ENCODE measurements at places on chromosomes 12 and 14.

- DNase-seq, result no peak
These were observed 72.2 kb downstream of the ST8SIA1 start for GRCh38 chr12:22262309-22262708.

GRCh38 chr12:230925-231671, 17.1 kb upstream of the SLC6A12 start:
- DNase-seq, result no peak

DNA sequence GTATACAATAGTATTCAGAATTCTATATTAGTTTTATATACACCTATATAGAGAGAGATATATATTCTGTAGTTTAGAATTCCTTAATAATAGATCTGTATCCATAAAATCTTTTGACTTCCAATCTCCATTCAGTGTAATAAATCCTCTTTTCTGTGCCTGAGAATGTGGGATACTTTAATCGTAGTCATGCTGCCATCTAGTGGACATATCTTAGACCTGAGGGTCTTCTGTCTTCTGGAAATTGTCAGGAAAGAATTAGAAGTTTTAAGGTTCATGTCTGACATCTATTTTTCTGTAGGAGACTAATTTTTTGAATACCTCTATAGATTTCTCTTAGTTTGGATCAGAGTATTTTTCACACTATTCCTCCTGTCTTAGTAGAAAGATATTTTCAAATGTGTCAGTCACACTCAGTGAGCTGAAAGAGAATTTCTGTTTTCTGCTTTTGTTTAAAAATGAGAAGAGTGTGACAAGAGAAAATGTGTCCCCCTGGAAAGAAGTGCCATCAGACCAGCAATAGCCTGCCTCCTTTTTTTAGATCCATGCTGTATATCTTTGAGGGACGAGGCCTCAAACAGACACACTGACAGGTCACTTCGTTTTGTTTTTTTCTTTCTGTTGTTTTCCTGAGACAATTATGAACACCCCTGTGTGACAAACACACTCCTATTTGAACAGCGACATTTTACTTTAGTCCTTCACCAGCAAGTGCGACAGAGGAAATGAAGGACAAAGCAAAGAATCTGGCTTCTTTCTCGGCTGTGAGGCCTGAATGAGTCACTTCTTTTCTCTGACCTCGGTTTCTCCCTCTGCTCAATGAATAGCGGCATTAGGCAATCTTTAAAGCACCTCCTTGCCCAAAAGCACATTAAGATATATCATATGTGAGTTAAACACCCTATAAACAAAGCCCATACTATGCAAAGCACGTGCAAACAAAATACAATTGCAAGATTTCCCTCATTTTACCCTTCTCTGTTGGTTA, 96.3 kb downstream of the GALC start:
- peak; percentile 52 for DNase-seq

GRCh38 chr14:32306549-32306948, 22.5 kb upstream of the AKAP6 start:
- DNase-seq, result no peak

DNA sequence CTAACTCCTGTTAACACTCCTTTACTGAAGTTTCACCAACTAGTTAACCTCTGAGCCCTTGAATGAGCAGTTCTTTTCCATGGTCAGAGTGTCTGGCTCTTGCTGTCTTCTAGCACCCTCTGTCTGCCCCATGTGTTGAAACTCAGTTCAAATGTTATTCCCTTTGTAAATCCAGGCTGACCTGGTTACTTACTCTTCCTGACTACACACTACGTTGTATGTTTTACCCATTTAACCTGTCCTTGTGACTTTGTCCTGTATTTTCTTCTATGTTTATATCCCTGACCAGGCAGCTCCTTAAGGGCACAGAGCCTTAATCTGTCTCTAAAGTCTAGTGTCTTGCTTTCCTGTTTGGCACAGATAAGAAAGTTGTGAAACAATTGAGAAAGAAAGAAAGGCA, 389.0 kb upstream of the RPL10L start:
- DNase-seq, result no peak

DNA sequence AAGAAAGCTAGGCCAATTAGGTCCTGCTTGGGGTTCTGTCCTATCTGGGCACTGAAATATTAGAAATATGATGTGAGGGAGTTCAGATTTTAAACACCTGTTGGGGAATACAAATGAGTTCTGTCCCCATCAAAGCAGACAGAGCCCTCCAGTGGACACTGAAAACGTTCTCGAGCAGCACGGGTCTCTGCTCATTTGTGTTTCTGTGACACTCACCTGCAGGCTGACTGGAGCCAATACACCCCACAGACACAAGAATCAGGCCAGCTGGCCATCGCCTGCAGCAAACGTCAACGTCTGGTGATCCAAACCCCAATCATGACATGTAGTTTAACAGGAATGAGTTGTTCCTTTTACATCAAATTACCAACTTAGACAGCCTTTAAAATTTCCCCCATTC, 493.4 kb upstream of the TMEM132C start:
- DNase-seq, result no peak

GRCh38 chr12:107247650-107248049, 154.3 kb upstream of the CRY1 start:
- no peak for DNase-seq

GRCh38 chr12:48688836-48689235, 6.8 kb upstream of the KANSL2 start:
- no peak for DNase-seq

DNA sequence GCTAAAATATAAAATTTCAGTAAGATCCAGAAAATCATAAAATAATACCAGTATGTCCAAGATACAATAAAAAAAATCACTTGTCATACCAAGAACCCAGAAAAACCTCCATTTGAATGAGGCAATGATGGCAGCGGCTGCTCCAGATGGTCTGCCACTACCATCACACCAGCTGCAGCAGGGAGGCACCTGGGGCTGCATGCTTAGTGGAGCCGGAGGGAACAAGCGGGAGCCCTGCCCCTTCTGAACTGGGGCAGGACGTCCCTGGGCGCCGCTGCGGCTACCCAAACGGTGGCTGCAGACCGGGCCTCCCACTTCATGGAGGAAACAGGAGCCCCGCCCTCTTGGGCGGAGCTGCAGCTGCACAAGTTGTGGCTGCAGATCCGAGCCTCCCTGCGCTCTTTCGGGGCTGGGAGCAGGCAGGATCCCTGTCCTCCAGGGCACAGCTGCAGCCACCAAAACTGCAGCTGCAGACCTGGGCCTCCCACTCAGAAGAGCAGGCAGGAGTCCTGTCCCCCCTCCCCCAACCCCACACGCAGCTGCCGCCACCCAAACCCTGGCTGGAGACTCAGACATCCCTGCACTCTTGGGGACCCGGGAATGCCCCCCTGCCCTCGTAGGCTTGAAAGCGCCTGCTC, 36.1 kb upstream of the OR5AU1 start:
- peak; percentile 82 for DNase-seq

DNA sequence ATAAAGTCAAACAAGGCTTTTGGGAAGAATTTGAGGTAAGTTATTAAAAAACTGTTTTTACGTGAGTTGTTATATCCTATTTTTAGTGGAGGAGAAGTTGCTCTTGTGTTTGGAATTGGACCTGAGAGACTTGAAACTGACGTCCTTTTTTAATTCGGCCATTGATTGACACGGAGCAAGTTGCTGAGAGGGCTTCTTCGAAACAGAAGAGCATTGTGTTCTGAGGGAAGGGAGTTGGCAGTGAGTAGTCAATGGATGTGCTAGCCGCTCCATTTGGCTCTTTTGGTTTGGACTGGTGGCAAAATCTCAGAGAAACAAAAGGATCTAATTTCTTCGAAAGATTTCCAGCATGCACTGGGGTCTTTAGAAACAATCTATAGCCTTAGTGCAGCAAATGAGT, 37.3 kb downstream of the PTPN11 start:
- no peak for DNase-seq

DNA sequence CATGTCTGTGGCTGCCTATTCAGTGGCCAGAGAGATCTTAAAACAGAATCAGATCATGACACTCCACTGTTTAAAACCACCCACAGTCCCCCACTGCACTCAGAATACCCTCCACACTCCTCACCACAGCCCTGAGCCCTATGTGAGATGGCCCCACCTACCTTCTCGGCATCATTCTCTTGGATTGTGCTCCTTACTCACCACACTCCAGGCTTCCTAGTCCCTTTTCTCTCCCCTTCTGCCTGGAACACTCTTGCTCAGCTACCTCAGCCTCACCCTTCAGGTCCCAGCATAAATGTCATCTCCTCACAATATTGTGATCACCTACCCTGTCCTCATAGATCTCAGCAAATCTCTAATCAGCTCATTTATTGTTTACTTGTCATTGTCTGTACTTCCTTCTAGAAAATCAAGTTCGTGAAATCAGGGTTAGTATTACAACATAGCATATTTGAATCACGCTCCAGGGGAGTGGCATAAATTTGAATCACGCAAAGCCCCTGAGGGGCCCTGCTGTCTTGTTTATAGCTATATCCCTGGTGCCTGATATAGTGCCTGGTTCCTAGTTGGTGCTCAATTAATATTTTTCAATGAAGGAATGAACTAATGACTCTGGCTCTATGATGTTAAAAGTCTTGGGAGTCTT, 42.8 kb downstream of the SLC35F4 start:
- DNase-seq, result no peak

- DNase-seq, result no peak
These were observed 5.2 kb downstream of the DPF3 start for GRCh38 chr14:72888636-72889201.

- DNase-seq, result no peak
These were observed 30.2 kb downstream of the DNAL1 start for GRCh38 chr14:73674986-73675385.

GRCh38 chr12:76219806-76220205, 128.4 kb downstream of the BBS10 start:
- no peak for DNase-seq

- DNase-seq, result peak; percentile 13
These were observed 701.8 kb downstream of the TMTC2 start for GRCh38 chr12:83388551-83388950.

DNA sequence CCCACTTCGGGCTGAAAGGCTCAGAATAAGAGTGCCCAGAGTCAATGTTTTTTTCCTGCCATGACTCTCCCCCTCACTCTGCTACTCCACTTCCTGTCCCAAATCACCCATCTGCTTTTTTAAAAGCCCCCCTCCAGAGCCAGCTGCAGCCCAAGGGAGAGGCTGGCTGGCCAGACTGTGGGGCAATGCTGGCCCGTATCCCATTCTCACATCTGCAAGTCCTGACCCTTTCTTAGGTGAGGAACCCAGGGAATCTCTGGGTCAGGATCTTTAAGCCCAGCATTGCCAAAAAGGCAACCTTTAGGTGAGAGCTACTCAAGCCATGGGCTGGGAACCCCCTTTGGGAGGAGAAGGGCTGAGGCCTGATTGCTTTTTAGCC, 1.7 kb upstream of the ITGA5 start:
- DNase-seq, result no peak

GRCh38 chr14:56501909-56502530, 77.6 kb upstream of the TMEM260 start:
- peak; percentile 3 for DNase-seq

- no peak for DNase-seq
These were observed 277.9 kb upstream of the DCN start for GRCh38 chr12:91460469-91460868.

- peak; percentile 70 for DNase-seq
These were observed 565 bp upstream of the KLHL42 start for GRCh38 chr12:27779416-27779919.

DNA sequence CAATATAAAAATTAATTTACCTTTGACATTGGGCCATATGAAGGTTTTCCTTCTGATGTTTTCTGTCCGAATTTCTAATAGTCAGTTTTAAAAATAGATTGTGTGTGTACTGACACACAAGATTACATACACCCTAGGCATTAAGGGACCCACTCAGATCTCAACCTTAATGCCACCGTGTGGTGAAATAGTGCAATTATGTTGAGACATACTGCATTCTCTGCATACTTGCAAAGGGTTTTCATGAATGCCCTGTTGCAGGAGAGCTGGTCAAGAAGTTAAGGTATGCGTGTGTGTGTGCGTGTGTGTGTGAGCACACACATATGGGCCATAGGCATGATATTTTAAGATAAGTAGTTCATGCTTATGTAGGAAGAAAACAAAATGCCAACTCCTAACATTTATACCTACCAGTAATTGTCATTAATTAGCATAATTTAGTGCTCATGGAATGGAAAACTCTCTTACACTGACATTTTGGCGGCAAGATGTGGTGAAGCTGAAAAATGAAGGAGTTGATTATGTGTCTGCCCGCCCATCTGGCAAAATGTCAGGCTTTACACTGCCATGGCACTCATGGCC, 58.8 kb downstream of the PIK3C2G start:
- DNase-seq, result peak; percentile 59

- no peak for DNase-seq
These were observed 6.2 kb downstream of the TNFAIP2 start for GRCh38 chr14:103129301-103130016.

DNA sequence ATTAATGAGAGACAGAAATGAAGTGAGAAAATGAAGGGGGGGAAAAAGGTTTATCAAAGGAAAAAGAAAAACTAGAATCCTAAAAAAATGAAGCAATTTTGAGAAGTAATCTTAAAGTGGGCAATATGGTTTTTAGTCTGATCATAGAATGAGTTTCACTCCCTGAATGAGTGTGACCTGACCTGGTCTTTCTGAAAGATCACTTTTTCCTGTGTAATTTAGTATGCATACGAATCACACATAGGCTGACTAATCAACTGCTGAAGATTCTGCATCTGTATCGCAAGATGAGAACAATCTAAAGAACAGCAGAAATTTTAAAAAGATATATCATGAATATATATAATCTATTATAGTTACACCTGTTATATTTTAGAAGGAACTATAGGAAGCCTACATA, 11.3 kb downstream of the GNPTAB start:
- DNase-seq, result peak; percentile 39

DNA sequence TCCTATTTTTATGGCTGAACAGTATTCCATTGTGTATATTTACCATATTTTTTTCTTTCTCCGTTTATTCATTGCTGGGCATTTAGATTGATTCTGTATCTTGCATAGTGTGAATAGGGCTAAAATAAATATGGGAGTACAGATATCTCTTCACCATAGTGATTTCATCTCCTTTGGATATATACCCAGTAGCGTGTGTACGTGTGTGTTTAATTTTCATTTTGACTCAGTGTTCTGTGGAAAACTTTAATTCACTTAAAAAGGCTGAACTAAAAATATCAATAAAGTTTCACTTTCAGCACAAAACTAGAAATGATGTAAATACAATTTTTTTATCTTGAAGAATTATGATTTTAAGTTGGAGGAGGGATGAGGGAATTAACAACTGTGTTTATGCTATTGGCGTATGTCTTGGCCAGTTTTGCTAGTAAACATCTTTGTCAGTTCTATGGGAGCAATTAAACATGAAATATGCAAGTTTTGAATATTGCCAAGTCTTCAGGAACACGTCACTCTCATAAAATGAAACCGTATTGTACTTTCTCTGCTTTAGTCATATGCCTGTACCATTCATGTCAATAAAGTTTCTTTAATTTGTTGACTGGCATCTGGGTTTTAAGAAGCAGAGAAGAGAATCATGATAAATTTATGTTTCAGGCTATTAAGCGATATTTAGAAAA, 99.8 kb downstream of the PTGER2 start:
- peak; percentile 21 for DNase-seq

GRCh38 chr12:11500188-11500860, 105.0 kb upstream of the PRB2 start:
- peak; percentile 69 for DNase-seq

Data from GM12865 (cell line).